ENCODE measurements at places on chromosomes 7 and 10.
A peak's percentile ranks its signal among the peaks of the same experiment; 100 is the strongest.

GRCh38 chr7:101177644-101178043, 2.4 kb downstream of the NAT16 start:
- no peak for DNase-seq

- no peak for DNase-seq
Measured at GRCh38 chr7:24476227-24476626, 97.0 kb upstream of the PALS2 start.

DNA sequence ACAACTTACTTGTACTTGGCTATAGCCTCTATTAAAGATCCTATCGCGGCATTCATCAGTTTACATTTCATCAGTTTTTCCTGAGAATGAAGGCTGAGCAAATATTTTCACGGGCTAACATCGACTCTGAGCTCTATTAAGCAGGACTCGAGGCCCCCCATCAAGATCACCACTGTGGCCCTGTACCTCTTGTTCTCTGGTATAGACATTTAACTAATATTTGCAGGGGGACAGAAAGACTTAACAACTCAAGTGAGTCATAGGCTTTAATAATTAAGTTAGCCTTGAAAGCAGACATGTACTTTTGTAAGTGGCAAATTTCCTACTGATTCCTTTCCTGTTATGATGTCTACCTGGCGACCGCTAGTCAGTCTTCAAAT, 45.4 kb downstream of the DOCK4 start:
- DNase-seq: no peak

DNA sequence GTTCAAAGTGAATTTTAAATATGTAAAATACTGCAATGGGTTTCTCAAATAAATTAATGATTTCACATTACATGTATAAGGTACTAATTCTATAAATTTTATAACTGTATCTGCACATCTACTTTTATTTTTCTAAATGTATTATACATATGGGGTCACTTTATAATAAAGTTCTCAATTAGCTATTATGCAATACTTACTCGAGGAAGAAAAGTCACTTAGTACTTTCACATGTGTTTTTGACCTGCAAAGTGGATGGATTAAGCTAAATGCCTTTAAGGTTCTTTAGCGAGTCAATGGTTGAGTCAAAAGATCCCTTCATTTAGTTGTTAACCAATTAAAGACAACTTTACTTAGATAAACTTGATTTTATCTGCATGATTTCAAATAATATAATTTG, 437.8 kb downstream of the ANKRD7 start:
- DNase-seq: no peak

- no peak for DNase-seq
Measured at GRCh38 chr7:115037128-115037802, 115.4 kb downstream of the MDFIC start.

DNA sequence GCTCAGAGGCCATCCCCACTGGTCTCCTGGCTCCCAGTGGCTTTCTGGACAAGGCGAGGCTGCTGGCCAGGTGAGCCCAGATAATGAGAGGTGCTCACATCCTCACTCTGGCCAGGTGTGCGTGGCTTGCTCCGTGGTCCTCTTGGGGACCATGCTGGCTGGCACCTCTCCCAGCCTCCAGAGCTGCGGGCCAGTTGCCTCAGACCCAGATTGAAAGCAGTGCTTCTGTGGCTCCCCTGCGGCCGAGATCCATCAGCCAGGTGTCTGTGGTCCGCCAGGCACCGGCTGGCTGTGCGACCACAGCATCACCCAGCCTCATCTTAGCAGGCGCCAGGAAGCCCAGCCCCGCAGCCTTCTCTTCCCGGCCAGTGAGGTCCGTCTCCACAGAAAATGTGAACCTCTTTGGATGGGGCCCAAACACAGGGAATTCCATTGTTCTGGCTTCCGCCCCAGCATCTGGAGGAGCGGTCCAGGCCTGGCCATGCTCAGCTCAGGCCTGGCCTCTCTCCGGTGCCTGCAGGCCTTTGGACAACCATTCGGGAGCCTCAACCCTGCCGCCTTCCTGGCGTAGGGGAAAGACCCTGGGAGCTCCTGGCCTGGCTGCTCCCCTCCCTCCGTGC, 5.2 kb upstream of the TTYH3 start:
- DNase-seq: no peak

DNA sequence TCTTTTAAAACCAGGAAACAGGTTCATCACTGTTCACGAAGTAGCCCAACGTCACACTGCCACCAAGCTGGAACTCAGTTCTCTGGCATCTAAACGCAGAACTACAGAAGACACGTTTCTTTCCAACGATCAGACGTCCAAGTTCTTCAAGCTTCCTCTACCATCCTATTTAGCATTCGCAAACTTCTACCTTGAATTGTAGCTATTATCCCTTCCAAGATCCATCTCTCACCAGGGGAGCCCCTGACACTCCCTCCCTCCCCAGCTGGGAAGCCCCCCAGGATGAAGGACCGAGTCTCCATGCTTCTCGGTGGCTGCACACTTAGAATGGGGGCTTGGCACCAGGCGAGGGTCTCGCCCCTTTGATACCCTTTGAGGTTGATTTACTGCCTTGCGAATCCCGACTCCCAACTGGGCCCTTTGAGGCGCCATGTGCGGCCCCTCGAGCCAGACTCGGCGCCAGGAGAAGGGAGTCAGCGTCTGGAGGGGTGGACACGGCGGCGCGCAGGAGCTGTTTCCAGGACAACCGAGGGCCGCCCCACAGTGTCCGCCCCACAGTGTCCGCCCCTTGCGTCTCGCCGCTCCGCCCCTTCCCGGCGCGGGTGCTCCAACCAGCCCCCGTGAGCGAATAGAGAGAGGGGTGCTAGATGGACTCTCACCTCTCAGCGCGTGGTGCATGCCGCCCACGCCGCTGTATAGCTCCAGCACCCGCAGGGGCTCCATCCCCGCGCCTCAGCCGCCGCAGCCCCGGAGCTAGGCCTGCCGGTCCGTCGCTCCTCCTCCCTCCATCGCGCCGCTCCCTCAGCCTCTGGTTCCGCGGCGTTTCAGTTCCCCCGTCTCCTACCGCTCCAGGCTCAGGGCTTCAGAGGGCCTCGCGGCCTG, at the start of gene TRDMT1:
Gene TRDMT1 (minus strand): TSS at position 761 of the 882 bp plus-strand sequence. CDS start 38 bp downstream, at position 723.
- peak; percentile 10 for DNase-seq

DNA sequence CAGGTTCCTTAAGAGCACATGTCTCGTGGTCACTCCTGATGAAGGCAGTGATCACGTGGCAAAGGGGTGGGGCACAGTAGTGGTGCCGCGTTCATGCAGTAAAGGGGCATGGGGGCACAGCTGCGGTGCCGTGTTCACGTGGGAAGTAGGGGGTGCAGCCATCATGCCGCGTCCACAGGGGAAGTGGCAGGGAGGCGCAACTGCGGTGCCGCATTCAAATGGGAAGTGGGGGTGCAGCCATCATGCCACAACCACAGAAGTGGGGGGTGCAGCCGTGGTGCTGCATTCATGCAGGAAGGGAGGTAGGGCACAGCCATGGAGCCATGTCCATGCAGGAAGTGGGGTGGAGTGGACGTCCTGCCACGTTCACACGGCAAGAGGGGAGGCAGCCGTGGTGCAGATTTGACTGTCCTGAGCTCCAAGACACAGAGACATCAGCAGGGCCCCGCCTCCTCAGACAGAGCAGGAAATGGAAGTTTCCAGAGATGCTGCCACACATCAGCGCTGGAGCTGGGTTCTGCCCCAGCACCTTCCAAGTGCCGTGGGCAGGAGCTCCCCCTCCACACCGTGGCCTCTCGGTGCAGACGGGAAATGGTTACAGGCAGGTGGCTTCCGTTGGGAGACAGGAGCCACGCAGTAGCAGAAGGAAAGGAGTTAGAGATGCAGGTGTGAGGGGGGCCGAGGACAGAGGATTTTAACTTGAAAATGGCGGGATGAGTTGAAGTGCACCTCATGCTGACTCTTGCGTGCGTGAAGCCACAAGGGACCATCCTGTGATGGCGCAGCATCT, 95.0 kb upstream of the DDC start:
- no peak for DNase-seq

DNA sequence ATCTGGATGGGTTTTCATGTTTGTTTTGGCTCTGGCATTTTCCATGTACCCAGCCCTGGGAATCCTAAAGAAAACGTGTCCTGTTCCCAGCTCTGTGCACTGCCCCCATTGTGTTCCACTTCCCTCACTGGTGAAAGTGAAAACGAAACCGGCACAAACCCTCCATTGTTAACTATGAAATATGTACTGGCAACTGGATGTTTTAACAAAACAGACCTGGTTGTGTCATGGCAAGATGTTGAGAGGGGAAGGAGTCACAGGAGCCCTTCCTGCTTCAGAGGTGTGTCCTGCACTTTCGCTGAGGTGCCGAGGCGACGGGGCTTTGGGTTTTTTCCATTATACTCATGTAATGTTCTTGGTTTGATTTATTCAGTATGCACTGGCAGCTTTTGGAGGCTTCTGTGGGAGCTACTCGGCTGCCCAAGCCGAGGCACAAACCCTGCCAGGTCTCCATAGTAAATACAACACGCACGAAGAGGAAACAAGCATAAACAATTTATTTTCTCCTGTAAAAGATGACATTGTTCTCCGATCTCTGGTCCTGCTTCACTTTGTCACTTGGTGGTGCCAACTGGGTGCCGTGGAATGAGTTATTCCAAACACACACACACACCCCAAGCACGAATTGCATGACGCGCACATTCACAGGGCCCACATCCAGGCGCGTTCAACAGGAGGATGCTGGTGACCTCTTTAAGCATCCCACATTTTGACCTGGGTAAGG, 118.2 kb downstream of the CDK6 start:
- peak; percentile 84 for DNase-seq

DNA sequence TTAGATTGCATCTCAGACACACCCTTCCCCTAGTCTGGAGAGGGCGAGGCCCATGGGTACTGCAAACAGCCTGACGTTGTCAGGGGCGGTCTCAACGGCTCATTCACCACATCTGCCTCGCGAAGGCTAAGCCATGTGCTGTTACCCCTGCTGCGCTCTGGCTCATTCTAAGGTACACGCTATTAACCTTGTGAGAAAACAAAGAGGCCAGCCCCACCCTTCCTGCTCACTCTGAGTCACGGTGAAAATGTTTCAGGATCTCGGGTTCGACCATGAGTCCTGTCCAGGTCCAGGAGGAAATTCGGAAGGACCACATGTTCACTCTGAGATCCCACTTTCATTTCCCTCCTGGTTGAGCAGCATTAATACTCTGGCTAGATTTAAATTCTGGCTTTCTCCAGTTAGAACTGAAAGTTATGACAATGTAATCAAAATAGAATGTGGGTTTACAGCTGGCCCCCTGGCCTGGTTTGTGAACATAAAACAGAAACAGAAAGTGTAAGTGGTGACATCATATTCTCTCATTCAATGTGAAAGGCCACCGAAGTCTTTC, 55.2 kb downstream of the EGFR start:
- DNase-seq: peak; percentile 50

GRCh38 chr7:84017651-84018050, 176.9 kb downstream of the SEMA3A start:
- DNase-seq: no peak

DNA sequence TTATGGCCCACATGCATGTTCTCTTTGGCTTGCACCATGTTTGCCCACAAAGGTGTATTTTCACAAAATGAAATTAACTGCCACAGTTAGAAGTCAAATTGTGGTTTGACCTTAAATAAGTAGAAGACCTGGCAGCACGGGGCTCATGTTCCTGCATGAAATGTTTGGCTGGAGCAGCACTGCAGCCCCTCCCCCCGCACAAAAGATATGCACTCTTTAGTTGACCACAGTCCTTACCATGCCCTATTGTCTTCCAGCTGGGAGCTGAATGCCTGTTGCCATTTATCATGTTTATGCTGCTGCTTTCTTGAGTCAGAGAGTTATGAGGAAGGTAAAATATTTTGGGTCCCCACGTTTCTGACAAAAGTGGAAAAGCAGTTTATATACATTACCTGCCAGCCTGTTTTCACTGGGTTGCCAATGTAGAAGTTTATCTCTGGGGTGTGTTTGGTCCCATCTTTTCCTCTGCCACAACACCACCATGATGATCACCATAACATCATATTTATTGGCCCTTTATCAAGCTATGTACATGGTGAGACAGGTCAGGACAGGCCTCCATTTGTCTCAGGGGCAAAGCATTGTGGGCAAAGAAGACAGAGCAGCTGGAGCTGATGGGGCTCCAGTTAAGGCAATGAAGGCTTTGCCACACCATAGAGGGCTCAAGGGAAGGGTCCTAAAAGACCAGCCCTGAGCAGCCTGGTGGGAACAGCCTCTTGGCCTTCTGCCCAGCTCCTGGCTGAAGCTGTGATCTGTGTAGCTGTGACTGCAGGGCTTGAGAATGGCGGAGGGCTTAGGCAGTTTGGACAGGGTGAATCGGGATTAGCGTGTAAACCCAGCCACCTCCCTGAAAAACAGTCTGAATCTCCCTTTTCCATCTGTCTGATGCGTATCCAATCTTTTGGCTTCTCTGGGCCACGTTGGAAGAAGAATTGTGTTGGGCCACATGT, 5.4 kb downstream of the PRF1 start:
- DNase-seq: no peak

DNA sequence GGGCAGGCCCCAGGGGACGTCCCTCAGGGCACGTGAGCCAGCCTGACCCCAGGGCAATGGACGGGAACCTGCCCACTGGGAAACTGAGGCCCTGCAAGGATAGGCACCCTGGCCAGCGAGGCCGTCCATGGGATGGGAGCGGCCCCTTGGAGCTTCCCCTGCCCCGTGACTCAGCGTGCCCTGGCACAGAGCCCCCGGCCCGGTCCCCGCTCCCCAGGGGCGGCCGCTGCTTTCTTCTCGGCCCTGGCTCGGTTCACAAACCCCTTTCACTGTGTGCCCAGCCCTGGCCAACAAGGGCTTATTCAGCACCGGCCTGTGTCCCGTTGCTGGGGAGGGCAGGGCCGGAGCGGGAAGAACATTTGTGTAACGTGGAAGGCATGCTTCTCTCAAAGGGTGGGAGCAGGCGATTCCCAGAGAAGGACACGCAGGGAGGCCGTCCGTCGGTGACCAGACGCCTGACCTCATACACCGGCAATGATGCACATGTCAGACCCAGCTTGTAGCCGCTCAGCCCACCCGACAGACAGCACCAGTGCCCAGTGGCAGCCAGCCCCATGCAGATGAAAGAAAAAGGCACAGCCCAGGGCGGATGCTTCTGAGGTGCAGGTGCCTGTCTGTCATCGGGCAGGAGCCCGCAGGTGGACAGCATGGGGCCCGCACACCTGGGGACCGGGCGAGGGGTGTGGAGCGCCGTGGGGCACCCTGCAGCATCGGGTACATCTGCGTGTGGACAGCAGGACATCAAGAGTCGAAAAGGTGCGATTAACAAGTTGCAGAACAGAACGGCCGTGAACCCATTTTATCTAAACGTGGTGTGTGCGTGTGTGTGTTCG, 94.5 kb downstream of the PDGFA start:
- DNase-seq: no peak
